ENCODE measurements at places on chromosomes 5 and 9.

DNA sequence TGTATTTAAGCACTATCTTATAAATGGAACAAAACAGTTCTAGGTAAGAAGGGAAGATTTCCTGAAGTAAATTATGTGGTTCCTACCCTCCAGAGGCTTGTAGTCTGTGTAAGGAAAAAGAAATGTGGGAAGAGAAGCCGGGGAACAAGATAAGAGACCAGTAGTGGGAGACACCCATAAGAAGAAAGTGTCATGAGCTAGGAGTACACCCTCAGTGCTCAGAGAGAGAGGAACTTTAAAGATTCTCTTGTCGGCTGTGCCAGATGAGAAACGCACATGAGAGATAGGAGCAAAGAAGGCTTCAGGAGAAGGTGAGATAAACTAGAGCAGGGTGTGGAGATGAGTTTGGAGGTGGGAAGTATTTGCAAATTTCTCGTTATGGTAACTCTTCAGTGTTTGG lies 18.1 kb downstream of the SLC36A1 start:
- DNase-seq: no peak

DNA sequence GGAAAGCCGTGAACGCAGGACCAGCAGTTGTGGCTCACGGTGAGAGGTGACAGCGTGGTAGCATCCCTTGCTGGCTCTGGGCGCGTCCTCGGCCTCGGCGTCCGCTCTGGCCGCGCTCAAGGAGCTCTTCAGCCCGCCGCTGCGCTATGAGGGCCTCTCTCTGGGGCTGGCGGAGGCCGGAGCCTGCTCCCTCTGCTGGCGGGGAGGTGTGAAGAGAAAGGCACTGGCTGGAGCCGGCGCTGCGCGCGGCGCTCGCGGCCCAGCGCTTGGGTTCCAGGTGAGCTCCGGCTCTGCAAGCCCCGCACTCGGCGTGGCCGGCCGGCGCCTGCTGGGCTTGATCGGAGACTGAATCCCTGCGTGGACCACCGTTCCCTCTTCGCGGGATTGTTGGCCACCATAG lies 705.6 kb downstream of the SEMA5A start:
- DNase-seq: no peak

DNA sequence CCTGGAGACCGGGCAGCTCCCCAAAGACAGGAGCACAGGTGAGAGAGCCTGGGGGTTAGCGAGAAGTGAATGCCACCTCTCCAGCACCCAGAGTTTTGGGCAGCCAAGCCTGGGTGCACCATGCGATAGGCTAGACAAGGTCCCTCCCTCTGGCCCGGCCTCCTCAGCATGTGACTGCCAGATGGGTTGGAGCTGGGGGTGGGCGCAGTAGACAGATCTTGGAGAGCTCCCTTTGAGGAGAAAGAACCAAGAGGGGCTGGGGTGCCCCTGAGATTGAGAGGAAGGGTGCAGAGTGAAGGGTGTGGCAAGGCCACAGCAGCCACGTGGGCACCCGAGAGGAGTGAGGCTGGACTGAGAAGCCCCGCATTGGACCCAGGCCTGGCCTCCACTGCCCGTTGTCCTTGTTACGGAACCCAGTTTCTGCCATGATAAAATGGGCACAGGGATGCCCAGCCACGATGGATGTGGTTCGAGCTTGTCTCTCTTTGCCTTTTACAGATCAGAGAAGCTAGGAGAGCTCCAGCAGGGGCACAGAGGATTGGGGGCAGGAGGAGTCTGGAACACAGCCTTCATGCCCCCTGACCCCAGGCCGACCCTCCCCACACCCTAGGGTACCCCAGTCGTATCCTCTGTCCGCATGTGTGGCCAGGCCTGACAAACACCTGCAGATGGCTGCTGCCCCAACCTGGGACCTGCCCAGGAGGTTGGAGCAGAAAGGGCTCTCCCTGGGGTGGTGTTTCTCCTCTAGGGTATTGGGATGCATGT lies 1.4 kb downstream of the TMEM141 start:
- no peak for DNase-seq

GRCh38 chr5:153594785-153595184 lies 104.3 kb downstream of the GRIA1 start:
- DNase-seq: no peak

- peak; percentile 15 for DNase-seq
These were observed 111.2 kb downstream of the ATPSCKMT start for GRCh38 chr5:10138395-10139057.

DNA sequence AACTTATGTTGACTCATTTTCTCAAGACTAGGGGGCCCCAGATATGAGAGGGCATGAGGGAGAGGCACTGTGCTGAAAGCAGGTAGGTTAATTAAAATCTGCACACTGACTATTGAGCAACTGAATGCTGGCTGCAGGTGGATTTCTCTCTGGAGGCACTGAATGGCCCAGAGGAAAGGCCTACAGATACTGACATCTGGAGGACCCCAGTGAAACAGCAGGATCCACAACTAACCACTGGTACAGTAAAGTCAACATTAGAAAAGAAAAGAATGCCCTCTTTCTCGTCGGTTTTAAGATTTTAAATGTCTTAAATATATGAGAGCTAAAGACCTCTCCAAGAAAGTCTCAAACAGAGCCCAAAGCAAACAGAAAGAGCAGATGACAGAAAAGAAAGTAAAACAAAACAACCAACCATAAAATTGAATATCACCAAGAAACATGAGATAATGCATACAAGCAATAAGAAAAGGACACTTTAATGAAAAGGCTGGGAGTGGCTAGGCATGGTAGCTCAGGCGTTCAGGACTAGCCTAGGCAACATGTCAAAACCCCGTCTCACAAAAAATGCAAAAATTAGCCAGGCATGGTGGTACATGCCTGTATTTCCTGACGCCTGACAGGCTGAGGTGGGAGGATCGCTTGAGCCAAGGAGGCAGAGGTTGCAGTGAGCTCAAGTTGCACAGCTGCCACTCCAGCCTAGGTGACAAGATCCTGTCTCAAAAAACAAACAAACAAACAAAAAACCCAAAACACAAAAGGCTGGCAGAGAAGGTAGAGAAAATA lies 43.3 kb downstream of the PUM3 start:
- no peak for DNase-seq

GRCh38 chr9:93750045-93750444 lies 173.7 kb downstream of the PHF2 start:
- DNase-seq: no peak

- no peak for DNase-seq
These were observed 84.0 kb upstream of the NEURL1B start for GRCh38 chr5:172556971-172557461.

- no peak for DNase-seq
These were observed 168.2 kb downstream of the RNF180 start for GRCh38 chr5:64333886-64334285.

- DNase-seq: no peak
These were observed 215.5 kb downstream of the FANCC start for GRCh38 chr9:95102001-95102433.

GRCh38 chr9:3855929-3856328 lies 330.1 kb upstream of the RFX3 start:
- DNase-seq: no peak

- DNase-seq: no peak
These were observed 96.2 kb downstream of the OLFM1 start for GRCh38 chr9:135183528-135184180.

DNA sequence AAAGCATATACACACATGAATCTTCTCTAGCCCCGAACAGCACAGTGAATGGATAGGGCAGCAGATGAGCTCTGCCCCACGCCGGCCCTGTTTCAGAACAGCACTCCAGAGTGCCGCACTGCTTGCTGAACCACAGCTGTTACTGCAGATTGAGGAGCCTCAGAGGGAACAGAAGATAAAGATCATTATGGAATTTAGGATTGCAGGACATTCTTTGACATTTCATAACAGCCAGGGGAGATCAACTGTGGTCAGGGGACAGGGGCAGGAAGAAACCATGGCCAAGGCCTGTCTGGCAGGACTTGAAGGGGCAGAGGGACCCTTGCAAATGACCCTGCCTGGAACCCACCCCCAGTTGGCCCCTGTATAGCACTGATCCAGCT lies 20.6 kb downstream of the IRF1 start:
- DNase-seq: peak; percentile 57

DNA sequence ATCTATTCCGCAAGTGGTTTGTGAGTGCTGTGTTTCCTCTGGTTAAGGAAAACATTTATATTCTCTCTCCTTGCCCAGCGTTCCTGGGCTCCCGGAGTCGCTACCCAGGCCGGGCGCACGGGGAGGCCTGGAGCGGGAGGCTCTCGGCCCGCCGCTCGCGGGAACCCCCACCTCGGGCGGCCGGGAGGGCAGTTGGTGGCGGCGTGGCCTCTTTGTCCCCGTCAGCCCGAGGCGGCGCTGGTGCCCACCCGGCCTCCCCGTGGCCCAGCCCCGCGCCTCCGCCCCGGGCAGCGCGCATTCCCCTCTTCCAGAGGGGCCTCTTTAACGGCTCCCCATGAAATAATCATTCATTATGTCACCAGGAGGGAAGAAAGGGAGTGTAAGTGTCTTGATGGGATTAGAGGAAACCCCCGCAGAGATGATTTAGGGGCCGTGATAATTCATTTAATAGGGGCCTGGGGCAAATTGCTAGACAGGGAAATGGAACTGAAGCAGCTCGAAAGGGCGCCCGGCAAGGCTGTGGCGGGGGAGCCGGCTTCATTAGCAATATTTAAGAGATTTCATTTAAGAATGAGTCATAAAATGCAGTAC lies 181.9 kb upstream of the TBCA start:
- DNase-seq: no peak

- DNase-seq: no peak
These were observed 95.8 kb downstream of the BRINP1 start for GRCh38 chr9:119273325-119273904.

DNA sequence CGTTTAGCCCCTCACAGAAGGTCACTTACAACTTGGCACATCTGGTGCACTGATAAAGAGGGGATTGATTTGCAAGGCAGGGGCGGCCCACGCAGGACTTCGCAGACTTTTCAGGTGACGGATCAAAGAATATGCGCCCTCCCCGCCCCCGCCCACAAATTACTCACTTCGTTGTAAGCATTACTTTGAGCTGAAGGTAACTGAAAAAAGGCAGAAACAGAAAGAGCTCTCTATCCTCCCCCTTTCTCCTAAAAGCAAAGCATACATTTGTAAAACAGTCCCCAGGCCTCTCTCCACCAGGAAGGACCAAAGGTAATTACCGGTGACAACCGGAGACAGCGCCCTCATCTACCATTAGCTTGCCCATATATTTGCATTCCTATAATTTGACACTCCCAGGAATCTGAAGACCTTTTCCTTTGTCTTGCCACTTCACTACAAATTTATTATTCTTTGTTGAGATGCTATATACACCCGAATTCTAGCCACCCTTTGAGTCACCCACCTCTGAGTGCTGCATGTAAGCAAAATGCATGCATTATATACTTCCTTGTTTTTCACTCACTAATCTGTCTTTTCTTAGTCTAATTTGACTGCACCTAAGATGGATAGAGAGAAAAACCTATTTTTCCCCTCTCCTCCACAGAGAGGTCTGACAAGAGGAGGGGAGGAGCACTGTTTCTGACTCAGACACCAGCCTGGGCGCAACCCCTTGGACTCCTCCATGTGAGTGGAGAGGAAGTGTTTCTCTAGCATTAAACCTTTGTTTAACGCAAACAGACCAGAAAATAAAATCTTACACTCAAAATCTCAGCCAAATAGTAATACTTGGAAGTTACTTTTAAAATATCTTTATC lies 74.7 kb upstream of the SPIN1 start:
- no peak for DNase-seq

GRCh38 chr9:86020731-86021130 lies 78.6 kb downstream of the GOLM1 start:
- DNase-seq: peak; percentile 61

- no peak for DNase-seq
These were observed 91.4 kb upstream of the NEURL1B start for GRCh38 chr5:172549696-172550095.

GRCh38 chr9:87256973-87257372 lies 240.7 kb upstream of the DAPK1 start:
- no peak for DNase-seq

DNA sequence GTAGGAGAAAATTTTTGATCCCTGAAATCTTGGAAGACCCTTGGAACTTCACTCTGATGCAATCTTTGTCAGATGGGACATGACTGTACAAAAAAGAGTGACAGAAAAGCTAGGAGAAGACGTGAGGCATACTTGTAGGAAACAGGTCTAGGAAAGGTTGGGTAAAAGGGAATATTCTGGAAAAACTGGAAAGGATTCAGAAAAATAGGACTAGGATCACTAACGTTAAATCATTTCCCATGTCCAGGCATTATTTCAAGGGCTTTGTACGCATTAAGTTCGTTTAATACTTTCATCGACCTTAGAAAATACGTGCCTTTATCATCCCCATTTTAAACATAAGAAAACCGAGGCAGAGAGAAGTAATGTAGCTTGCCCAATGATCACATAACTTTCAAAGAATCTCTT lies 2.9 kb downstream of the ALDH1A1 start:
- DNase-seq: no peak

- DNase-seq: no peak
These were observed 91.0 kb downstream of the AOPEP start for GRCh38 chr9:94817291-94818177.

- DNase-seq: no peak
These were observed 57.4 kb upstream of the ANGPTL2 start for GRCh38 chr9:127179633-127180441.

GRCh38 chr9:124593200-124593599 lies 86.0 kb upstream of the NR5A1 start:
- DNase-seq: peak; percentile 67
